ENCODE measurements at places on chromosomes 7 and 10.

DNA sequence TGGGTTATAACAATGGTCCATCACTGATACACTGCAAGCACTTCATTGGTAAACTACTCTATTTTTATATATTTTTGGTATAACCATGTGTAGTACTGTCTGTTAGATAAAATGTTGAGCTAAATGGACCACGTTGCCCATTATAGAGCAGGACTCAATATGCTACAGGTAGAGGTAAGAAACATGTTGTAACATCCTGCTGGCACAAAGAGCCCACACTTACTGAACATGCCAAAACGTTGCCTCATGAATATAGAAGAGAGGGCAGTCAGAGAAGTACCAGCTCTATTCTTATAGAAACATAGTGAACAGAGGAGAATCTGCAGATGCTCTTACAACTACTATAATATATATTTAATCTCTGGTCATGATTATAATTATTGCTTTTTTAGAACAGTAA lies 18.4 kb upstream of the MET start:
- DNase-seq: no peak

GRCh38 chr10:131758939-131759301 lies 141.9 kb upstream of the PPP2R2D start:
- DNase-seq: no peak

- DNase-seq: no peak
Measured at GRCh38 chr10:63236113-63236935, 103.2 kb downstream of the NRBF2 start.

GRCh38 chr10:79947083-79947415 lies 1.9 kb downstream of the SFTPD start:
- no peak for DNase-seq

GRCh38 chr7:138081868-138082267 lies 5.6 kb downstream of the AKR1D1 start:
- no peak for DNase-seq

DNA sequence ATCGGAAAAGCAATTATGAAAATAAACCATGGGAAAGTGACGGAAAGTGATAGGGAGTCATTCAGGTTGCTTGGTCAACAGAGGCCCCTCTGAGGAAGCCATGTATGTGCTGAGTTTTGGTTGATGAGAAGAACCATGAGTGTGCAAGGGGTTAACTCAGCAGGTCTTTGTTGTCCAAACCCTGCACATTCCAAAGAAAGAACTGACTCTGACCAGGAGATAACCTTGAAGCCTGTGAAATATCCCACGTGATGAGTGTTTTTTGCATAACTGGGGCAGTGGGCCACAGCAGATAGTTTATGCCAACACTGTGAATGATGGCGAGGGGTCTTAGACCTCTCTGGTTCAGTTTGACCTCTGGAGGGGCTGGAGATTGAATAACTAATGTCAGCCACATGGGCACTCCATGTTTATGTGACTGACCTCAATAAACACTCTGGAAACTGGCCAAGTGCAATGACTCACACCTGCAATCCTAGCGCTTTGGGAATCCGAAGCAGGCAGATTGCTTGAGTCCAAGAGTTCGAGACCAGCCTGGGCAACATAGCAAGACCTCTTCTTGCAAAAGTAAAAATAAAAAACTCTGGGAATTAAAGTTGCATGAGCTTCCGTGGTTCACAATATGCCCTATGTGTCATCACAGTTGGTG lies 154.0 kb upstream of the FOXK1 start:
- no peak for DNase-seq

DNA sequence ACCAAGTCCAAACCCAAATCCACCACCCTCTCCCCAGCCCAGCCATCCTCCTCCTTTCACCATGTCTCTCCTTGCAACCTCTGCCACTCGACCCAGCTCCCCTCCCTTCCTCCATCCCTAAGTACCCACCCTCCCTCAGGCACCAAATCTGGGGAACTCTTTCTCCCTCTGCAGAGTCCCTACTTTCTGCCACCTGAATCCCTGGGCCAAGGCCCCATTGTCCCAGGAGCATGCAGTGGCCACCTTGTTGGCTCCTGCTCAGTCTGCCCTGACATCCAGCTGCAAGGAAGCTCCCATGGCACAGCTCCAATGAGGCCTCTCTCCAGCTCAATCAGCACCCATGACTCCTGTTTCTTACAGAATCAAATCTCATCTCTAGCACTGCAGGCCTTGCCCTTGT lies 5.5 kb upstream of the UNC5B start:
- DNase-seq: peak; percentile 70

DNA sequence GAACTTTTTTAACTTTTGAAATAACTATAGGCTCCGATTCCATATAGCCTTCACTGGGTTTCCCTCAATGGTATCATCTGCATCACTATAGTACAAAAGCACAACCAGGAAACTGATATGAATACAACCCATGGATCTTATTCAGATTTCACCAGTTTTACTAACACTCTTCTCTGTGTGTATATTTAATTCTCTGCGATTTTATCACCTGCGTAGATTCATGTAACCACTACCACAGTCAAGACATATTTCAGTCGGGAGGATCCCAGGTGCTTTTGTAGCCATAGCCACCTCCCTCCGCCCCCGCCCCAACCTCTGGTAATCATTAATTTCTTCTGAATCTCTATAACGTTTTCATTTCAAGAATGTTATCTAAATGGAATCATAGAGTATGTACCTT lies 82.8 kb upstream of the C7orf33 start:
- no peak for DNase-seq

DNA sequence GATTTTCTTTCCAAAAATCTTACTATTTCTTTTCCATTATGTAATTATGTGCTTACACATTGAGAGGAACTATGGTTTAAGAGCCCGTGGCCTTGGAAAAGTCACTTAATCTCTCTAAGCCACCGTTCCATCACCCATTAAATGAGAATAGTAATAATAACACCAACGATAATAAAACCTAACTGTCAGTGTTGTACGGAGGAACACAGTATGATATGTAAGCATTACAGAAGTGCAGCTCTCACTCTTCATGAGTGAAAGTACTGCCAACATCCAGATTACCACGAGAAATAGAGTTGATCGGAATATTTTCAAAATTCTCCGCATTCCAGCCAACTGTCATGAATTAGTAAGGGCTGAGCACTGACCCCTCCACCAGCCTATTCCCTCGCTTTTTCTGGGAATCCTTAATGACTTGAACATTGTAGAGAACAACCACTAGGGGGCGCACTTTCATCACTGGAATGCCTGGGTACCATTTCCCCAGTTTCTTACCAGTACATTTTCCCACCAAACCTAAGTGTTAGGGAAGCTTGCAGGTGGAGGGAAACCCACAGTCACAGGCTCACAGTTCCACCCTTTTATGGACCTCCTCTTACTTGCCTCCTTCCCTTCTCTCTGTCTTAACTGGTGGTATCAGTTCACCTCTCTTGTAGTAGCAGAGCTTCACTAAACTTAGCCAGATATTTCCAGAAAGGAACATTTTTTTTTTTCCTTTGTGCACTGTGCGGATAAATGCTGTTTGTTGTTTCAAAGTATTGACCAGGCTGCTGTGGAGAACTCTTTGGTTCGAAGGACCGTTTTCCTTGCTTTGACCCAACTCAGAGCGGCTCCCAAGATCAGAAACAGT lies 27.8 kb downstream of the NKX2-3 start:
- no peak for DNase-seq

DNA sequence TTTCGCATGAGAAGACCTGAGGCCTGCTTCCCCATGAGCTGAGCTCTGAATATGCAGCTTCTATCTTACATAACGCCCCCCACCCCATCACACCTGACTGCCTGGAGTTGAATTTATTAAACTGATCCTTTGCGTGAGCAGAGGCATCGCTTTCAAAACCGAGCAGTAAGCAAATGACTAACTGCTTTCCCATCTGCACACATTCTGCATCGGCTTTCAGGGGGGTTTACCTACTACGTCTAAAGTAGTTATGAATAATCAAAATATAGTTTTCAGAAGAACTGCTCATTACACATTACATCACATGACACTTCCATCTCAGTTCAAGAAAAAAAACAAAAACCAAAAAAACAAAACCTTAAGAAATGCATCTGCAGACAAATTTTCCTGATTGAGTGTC lies 54.7 kb upstream of the EGR2 start:
- no peak for DNase-seq

DNA sequence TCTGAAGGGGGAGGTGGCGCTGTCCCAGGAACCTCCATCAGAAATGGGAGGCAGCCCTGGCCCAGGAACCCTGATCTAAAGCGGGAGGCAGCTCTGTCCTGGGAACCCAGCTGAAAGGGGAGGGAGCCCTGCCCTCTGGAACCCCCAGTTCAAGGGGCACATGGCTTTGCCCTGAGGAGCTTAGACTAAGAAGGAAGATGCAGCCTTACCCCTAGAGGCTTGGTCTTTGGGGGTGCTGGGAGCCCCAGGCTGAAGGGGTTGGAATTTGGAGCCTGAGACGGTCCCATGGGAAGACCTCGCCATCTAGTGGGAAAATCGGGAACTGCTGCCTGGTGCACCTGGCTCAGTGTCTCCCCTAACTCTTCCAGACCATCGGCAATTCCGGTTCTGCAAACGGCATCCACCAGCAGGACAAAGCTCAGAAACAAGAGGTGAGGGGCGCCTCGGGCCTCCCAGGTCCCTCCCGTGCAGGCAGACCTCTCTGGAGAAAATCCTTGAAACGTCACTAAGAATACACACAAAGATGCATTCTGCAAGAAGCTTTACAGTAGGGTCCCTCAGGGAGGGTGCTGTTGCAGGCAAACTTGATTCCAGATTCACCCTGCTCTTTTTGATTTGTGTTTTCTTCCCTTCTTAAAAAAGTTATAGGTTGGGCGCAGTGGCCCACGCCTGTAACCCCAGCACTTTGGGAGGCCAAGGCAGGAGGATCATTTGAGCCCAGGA lies 52.4 kb upstream of the GTF2IRD1 start:
- DNase-seq: peak; percentile 59

- DNase-seq: no peak
Measured at GRCh38 chr10:97633921-97634320, 621 bp upstream of the MORN4 start.

DNA sequence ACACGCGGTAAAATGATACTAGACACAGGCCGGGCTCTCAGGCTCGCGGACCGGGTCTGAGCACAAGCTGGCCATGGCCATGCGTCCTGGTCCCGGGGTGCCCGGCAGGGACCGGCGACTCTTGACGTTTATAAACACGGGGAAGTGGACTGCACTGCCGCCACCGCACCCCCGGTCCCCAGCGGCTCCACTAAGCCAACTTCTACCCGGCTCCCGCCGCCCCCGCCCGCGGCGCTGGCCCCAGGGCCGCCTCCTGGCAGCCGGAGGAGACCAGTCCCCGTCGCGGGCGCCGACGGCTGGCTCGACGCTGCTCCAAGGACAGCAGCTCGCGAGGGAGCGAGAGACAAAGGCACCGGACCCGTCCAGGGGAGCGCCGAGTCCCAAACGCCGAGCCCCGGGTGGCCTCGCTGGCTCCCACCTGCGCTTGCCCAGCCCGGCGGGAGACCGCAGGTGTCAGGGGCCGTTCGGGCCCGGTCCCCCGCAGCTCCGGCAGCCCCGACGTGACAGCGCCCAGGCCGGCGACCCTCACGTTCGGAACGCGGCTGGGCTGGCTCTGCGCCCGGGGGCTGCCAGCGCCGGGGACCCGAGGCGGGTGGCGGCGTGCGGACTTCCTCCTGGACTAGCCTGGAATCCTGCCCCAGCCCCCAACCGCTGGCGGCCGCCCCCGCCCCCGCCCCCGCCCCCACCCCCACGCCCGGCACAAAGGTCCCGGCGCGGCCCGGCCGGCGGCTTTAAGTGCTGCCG lies 517 bp downstream of the ITGB1 start:
- DNase-seq: no peak

GRCh38 chr10:5416981-5417380 lies 4.6 kb downstream of the NET1 start:
- DNase-seq: no peak

DNA sequence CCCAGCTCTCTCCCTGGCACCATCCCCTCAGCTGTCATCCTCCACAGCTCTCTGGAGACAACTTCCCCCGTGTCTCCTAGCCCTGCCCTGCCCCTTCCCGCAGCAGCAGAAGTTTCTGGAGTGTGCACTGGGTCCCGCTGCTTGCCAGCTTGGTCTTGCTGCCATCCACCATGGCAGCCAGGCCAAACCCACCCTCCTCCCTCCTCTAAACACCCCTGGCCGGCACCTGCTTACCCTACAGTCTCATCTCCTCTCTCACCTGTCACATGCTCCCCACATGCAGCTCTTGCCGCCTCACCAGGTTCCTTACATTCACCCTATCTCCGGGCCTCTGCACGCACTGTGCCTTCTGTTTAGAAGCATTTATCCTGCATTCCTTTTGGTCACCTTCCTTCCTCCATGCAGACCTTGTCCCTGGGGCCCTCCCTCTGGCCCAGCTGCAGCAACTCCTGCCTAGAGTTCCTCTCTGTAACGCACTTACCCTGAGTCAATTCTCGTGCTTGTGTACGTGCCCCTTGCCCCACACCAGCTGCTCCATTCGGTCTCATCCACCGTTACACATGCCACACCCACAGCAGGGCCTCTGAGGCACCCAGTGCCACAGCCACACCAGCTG lies 93.9 kb upstream of the RET start:
- DNase-seq: no peak

- DNase-seq: no peak
Measured at GRCh38 chr7:132355048-132355447, 221.2 kb downstream of the PLXNA4 start.

- DNase-seq: no peak
Measured at GRCh38 chr7:136502162-136502561, 366.3 kb upstream of the CHRM2 start.

- DNase-seq: no peak
Measured at GRCh38 chr7:583410-584121, 63.9 kb upstream of the PDGFA start.

GRCh38 chr10:21379143-21379542 lies 146.3 kb downstream of the SKIDA1 start:
- DNase-seq: no peak

GRCh38 chr7:117176206-117176605 lies 146.7 kb downstream of the WNT2 start:
- DNase-seq: no peak
